ENCODE measurements at places on chromosomes 12 and 14.

- DNase-seq: peak; percentile 7
These were observed 141.4 kb upstream of the TMPO start for GRCh38 chr12:98374007-98374406.

DNA sequence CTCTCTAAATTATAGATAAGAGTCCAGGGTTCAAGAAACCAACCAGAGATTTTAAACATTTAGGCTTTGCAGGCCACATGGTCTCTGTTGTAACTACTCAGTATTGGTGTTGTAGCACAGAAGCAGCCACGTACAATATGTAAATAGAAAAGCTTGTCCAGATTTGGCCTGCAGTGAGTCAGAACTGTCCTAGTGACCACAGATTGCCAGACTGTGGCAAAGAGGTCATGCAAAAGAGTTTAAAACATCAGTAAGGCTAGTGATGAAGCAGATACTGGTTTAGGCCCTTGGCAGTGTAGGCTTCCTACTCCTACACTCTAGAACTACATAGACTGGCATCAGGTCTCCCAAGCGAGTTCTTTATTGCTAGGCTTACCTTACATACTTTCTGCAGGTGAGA lies 117.6 kb upstream of the GARIN6 start:
- DNase-seq: no peak

- DNase-seq: peak; percentile 74
These were observed 186.7 kb upstream of the NEDD1 start for GRCh38 chr12:96720363-96720705.

GRCh38 chr12:40684986-40685385 lies 7.3 kb upstream of the CNTN1 start:
- no peak for DNase-seq

- DNase-seq: no peak
These were observed 653.3 kb upstream of the MIS18BP1 start for GRCh38 chr14:45906257-45906656.

- DNase-seq: no peak
These were observed 174.4 kb downstream of the PDZRN4 start for GRCh38 chr12:41362510-41362909.

GRCh38 chr14:92747701-92748258 lies 647 bp downstream of the LGMN start:
- DNase-seq: peak; percentile 45

- peak; percentile 14 for DNase-seq
These were observed 41.6 kb upstream of the CAPRIN2 start for GRCh38 chr12:30796313-30796780.

DNA sequence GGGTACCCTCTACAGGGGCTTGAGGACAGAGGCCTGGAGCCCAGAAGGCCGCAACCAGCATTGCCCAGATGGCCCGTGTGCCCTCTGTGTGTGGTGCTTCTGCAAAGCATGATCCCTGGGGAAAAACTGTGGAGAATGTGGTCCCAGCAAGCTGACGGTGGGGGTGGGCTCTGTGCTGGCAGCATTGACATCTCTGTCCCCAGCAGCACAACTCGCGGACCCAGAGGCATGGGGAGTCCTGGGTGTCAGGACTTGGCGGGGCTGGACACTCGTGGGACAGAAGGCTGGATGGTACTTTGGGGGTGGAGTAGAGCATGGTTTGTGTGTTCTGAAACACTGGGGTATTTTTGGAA lies 4.3 kb downstream of the CLBA1 start:
- DNase-seq: no peak

- no peak for DNase-seq
These were observed 72.5 kb upstream of the NOS1 start for GRCh38 chr12:117433878-117434277.

- no peak for DNase-seq
These were observed 107.7 kb upstream of the BTG1 start for GRCh38 chr12:92253301-92253700.

Data from DMS79 treated with DMSO at 0.1 percent for 48 hours (cell line).